ENCODE measurements at places on chromosomes 7 and 10.
A peak's percentile ranks its signal among the peaks of the same experiment; 100 is the strongest.

DNA sequence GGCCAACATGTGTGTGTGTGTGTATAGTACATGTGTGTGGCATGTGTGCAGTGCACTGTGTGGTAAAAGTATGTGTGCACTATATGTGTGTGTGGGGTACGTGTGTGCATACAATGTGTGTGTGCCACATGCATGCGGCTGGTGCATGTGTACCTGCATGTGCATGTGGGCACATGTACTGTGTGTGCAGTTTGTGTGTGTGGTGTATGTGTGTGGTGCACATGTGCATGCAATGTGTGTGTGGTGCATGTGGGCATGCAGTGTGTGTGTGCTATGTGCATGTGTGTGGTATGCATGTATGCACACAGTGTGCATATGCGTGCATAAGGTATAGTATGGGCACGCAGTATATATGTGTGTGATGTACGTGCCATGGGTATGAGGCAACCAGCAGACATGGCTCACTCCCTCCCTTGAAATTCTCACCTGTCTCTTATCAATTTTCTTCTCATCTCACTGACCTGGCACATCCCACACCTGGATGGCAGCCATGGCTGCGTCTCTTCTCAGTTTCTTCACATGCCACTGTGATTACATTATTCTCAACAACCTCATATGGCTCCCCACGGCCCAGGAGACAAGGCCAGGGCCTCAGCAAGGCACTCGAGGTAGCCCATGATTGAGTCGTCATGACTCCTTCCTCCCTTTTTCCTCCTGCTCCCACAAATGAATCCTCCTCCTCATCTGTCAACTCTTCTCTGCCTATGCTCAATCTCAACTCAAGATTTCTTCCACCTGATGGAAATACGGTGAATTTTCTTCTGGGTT, 57.0 kb downstream of the NUDCD3 start:
- DNase-seq: no peak

DNA sequence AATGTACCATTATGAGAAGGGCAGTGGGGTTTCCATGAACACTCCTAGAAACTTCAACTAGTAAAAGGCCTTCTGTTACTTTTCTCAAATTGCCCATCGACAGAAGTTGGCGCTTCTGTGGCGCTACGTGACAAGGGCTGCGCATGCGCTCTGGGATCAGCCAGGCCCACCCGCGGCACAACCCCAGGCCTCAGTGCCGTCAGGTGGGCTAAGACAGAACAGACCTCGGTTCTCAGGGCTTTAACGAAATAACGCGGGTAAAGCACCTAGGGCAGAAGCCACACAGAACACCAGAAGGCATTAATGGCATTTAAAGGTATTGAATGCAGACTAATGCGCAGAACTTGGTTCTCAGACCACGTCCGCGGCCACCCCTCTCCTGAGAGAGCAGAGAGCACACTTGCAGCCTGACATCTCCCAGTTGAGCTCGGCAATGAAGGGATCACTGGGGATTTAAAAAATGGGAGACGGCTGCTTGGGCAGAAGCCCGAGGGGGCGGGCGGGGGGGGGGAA, 67.6 kb upstream of the CTNNA3 start:
- peak; percentile 75 for DNase-seq

DNA sequence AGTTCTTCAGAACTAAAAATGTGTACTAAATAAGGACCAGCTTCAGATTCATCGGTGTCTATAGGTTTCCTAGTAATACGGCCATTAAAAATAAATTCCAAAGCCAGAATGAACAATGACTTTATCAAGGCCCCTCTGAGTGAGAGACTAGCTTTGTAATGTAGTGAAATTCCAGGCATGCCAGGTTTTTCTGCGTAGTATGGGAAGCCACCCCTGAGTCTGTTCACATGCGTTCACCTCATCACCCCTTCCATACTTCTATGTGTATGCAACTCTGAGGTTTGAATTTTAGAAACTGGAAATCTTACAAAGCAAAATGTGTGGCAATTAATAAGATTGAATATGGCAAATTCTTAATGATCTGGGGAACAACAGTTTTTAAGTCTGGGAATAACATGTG, 24.5 kb downstream of the RNF32 start:
- DNase-seq: no peak

DNA sequence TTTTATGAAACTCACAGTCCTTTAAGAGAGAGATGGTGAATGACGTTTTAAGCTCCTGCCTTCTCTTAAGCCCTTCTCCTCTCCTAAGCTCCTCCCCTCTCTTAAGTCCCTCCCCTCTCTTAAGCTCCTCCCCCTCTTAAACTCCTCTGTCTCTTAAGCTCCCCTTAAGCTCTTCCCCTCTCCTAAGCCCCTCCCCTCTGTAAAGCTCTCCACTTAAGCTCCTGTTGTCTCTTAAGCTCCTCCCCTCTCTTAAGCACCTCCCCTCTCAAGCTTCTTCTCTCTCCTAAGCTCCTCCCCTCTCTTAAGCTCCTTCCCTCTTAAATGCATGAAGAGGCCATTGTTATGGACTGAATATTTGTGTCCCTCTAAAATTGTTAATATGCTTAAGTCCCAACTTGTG, 1180.6 kb upstream of the AUTS2 start:
- no peak for DNase-seq

DNA sequence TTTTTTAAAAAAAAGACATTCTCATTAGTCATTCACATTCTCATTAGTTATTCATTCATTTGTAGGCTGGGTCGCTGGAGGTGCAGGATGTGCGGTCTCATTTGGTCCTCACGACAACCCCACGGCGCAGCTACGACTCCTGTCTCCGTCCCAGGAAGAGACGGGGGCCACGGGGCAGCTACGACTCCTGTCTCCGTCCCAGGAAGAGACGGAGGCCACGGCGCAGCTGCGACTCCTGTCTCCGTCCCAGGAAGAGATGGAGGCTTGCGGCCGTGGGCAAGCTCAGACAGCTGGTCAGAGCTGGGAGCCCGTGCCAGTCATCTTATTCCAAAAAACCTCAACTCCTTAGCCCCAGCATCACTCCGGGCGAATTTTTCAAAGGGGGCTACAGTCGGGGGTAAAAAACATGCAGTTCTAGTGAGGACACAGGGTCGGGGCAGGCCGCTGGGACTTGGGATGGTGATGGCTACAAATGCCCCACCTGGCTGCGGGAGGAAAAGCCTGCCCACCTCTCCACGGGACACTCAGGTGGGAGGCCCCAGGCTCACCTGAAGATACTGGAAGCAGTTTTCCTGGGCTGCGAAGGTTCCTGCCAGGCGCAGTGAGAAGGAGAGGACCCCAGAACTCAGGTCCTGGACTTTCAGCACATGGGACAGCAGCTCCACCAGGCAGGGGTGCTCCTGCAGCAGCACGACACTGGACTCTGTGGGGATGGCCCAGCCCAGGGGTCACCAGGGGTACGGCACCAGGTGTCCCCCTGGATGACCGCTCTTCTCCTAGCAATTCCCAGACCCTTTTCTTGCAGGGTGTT, 8.3 kb downstream of the BRAT1 start:
- DNase-seq: no peak

DNA sequence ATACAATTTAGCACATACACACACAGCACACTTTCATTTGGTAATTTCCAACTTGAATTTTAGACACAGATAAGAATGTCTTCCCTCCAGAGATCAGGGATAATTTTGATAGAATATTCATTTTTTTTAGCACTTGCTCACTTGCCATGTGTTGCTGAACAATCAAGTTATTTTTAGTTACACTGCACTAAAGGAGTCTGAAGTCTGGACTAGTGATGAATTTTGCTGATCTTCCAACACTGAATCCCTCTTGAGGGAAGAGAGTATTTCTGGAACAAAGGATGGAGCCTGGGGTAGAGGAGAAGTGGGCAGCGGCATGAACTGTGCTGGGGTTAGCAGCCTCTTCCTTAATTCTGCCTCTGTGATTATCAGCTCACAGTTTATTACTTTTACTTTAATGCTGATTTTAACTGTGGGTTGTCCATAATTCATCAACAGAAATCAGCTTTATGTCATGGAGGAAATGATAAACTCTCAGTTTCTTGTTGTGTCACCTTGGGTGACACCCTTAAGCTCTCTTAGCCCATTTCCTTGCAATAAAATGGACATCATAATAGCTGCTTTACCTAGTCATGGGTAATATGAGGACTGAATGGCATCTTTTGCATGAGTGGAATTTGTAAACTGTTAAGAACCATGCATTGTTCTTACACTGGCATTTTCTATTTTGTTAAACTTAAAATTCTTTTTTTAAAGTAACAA, 32.1 kb downstream of the SGPL1 start:
- DNase-seq: no peak

DNA sequence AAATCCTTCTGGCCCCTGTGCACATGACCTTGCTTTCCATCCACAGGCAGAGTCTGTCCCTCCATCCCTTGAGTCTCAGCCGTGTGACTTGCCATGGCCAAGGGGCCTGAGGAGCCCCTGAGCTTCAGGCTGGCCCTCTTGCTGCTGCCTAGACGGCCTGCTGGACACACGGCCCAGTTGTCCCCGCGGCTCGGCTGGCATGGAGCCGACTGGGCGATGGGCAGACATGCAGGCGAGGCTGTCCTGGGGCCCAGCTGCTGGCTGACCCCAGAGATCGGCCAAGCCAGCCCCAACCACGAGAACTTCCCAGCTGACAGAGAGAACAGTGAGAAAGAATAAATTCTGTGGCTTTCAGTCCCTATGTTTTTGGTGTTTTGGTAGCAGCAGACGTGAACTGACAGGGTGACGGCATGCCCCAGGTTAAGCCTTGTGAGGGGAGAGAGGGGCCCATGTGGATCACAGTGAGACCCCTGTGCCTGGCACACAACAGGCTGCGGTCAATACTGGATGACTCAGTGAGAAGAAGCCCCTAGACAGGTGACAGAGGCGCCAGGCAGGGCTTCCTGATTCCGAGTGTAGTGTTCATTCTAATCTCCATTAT, 11.7 kb downstream of the PRKAG2 start:
- DNase-seq: no peak

- DNase-seq: no peak
Measured at GRCh38 chr7:131067220-131067619, 260.5 kb upstream of the MKLN1 start.

DNA sequence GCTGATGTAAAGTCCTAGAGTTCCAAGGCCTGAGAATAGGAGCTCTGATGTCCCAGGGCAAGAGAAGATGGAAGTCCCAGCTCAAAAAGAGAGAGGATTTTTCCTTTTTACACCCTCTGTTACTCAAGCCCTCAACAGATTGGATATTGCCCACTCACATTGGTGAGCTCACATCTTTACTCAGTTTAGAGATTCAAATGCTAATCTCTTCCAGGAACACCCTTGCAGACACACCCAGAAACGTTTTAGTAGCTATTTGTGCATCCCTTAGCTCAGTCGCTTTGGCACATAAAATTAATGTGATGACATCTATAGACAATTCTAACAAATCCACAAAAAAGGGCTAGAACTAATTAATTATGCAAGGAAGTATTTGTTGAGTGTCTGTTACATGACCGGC, 27.1 kb downstream of the ARMC3 start:
- no peak for DNase-seq

DNA sequence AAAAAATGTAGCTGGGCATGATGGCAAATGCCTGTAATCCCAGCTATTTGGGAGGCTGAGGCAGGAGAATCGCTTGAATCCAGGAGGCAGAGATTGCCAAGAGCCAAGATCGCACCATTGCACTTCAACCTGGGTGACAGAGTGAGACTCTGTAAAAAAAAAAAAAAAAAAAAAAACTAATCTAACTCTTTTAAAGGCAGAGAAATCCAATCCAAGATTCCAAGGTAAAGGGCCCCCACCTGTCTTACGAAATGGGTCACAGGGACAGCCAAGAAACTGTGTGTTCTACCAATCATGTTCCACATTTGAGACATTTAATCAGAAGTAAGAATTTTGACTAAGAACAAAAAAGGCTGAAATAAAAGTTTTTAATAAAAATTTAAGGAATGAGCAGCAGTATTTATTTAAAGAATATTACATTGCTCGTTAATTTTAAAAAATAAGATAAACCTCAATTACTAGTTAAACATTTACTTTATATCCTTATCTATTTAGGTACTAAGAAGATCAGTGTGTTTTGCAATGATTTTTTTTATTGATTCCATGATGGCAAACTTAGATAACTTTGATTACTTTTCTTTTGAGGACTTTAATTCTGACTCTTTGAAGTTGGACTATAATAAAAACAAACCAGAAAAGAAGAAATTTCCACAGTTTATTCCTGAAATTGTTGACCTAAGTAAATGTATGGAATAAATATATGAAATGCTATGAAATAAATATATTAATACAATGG, 6.7 kb upstream of the OAT start:
- no peak for DNase-seq

Measured in stimulated activated CD4-positive, alpha-beta T cell treated with anti-CD3 and anti-CD28 coated beads, Interleukin-1b, Interleukin-23, amount 100 ng/mL, for 4 hours (primary cell).